M059J (cell line): ENCODE measurements at places on chromosomes 12 and 14. TPM values are rescaled to one million over a fixed set of nuclear protein-coding genes. Genes with fewer than 3 reads are reported as not detected.

- no peak for DNase-seq
Observed at GRCh38 chr14:43914041-43914693, 592.9 kb downstream of the FSCB start.

- DNase-seq: peak; percentile 76
Observed at GRCh38 chr12:30806989-30807694, 52.4 kb upstream of the CAPRIN2 start.

- peak; percentile 78 for DNase-seq
Observed at GRCh38 chr12:62291864-62292760, 31.9 kb downstream of the USP15 start.

DNA sequence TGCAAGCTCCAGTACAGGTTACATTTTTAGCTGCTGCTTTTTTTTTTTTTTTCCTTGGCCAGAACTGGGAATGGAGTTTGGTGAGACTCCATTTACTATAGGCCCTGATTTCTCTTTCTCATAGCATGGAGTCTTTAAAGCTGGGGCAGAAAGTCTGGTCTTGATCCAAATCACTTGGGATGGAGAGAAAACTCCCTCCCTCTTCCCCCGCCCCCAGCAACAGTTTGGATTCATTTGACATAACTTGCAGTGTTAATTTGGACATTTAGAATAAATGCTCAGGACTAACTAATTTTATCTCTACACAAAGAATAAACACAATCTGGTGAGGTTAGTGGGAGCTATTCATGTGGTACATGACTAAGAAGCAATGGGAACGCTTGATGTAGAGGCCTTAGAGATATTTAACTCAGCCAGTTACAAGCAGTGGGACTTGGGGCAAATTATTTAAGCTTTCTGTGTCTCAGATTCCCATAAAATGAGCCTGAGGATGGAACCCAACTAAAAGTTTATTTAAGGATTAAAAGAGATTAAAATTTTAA lies 107.3 kb upstream of the ARHGAP5 start:
- peak; percentile 16 for DNase-seq

DNA sequence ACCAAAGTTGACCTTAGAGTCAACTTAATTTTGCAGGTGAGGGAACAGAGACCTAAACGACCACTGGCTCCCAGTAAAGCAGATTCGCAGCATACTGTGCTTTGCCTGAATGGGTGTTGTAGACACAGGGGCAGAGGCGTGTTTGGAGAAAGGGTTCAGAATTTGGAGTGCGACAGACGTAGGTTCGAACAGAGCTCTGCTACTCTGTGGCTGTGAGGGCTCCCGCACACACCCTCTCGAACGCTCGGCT lies 243 bp upstream of the TOMM20L start:
- no peak for DNase-seq

SUDS3 gene
- 29.2 and 43.3 TPM in 2 replicates for total RNA-seq

FGFR1OP2 gene
- 46.2 and 63.2 TPM in 2 replicates for total RNA-seq

CLEC4A gene
- total RNA-seq: 0.96 TPM in 1 of 2 replicates, not detected in the other
